ENCODE measurements at places on chromosomes 16 and 17. TPM values are rescaled to one million over a fixed set of nuclear protein-coding genes. Genes with fewer than 3 reads are reported as not detected.

- peak; percentile 38 for DNase-seq
Measured at GRCh38 chr16:84836234-84836647, 16.5 kb downstream of the CRISPLD2 start.

Gene RSPRY1
- 49.1 TPM for total RNA-seq

Gene FOXF1
- 4.9 TPM for total RNA-seq

GRCh38 chr16:85659805-85660511 is 28.8 kb downstream of the GINS2 start:
- DNase-seq: no peak

- no peak for DNase-seq
Measured at GRCh38 chr17:8477715-8478441, 42.2 kb downstream of the NDEL1 start.

DNA sequence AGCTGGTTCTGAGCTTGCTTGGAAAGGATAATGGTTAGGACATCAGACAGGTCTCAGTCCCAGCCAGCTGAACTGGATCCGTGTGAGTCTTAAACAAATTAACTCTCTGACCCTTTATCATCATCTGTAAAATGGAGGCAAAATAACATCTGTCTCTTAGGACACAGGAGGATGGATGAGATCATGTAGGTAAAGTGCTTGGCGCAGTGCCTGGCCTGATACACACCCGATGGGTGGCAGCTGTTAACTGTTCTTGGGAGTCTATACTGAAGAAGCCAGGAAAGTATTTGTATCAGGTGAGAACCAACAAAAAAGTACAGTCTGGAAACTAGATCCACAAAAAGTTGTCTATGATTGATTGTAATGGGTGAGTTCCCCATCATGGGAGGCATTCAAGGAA is 188.6 kb downstream of the C16orf78 start:
- DNase-seq: no peak

Gene C1QL1
- total RNA-seq: 0.58 TPM

Gene SRL
- total RNA-seq: 0.50 TPM

DNA sequence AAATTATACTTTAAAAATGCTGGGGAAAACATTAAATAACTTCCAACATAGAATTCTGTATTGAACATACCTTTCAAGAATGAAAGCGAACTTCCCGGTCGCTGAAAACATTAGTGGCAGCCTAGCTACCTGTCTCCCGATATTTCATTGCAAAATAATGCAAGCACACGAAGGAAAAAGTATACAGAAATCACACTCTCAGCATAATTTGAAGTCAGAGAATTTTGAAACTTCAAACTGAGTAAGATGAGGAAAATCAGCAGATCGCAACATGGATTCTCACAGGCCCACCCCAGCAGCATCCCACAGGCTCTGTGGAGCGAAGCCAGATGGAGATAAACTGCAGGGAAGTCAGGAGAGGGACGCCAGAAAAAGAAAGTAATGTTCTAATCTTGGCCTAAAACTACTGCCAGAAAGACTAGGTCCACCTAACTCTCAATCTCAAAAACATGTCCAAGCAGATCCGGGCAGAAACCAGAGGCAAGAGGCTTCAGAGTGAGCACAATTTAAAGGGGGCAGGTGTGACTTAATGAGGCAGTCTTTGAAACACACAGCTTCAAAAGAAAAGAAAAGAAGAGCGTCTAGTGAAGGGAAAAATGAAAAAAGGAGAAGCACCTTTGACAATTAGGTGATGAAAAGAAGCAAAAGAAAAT is 4.8 kb upstream of the GOSR1 start:
- no peak for DNase-seq

GRCh38 chr16:80197741-80198201 is 343.0 kb upstream of the DYNLRB2 start:
- no peak for DNase-seq

Measured in left colon (tissue), 2 donors.